ENCODE measurements at places on chromosomes 1 and 21.

- no peak for DNase-seq
These were observed 123.0 kb upstream of the PTBP2 start for GRCh38 chr1:96598416-96599168.

GRCh38 chr1:159992161-159992560, 38.1 kb upstream of the SLAMF9 start:
- no peak for DNase-seq

GRCh38 chr21:42781150-42781970, 98.0 kb downstream of the WDR4 start:
- DNase-seq, result no peak

- peak; percentile 4 for DNase-seq
These were observed 61.9 kb downstream of the TIAM1 start for GRCh38 chr21:31282095-31282709.

GRCh38 chr1:185567440-185567839, 166.8 kb upstream of the HMCN1 start:
- DNase-seq, result no peak

DNA sequence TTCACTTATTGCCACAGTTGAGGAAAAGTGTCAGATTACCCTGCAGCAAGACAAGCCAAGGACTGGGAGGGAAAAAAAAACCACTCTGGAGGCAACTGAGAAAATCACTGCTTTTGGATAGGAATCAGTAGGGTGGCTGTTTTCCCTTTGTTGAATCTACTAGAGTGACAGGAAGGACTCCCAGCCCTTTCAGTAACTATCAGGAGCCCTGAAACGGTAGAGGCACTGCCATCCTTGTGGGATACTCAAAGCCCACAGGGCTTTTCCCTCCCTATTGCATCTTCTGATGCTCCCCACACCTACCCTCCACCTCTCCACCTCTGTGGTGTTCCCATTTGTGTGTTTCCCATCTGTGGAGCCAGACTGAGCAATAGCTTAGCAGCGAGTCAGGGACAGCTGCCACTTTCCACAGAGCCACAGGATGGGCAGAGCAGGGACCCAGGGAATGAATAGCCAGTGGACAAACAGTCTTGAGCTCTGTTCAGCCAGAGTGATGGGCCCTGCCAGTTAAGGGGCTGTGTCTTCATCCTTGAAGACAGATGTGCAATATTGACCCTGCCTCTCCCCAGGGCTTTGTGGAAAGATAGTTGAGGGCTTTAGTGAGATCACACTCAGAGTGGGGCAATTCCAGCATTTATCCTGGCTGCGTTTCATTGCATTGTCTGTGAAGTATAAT, 13.9 kb downstream of the UBIAD1 start:
- DNase-seq, result no peak

GRCh38 chr1:109207467-109208103, 6.1 kb upstream of the SARS1 start:
- no peak for DNase-seq

DNA sequence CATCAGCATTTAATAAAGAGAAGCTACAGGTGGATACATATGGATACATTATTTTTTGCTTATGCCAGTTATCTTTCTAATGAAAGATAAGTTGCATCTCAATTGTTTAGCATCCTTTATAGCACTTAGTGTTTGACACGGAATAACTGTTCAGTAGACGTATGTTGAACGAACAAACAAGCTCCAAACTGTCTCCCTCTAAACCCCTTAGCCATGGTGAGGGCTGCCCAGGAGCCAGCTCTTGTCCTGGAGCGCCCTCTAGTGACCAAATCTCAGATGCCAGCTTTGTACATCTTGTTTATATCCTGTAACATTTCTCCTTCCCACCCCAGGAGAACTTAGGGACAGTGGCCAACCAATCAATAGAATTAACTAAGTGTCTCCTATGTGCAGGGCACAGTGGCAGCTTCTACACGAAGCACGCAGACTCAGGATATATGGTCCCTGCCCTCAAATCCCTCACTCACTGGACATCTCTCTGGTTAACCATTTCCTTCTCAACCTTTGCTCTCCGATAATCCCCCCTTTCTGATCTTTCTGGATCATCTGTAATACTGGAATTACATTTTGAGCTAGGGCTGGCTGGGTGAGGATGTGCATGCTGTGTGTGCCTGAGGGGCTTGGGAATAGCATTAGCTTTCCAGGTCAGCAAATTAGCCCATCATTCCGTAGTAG, 22.9 kb downstream of the KCNA10 start:
- peak; percentile 51 for DNase-seq

- DNase-seq, result no peak
These were observed 86.1 kb downstream of the BACH1 start for GRCh38 chr21:29384683-29385359.

DNA sequence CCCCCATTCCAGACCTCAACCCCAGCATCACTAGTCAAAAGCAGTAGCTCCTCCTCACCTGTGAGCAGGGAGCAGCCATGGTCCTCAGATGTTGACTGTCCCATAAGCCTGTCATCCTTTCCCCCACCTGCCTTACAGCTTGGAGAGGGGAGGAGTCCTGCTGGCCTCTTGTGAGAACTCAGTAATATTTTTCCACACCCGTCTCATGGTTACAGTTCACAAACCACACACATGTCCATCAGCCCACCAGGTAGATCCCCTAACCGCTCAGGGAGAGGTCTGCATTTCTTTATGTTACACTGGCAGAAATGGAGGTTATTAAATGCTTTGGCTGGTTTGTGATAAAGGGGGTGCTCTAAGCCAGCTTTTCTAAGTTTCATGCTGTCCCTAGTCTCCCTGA, 26.3 kb upstream of the POU3F1 start:
- DNase-seq, result no peak

- DNase-seq, result no peak
These were observed 21.6 kb downstream of the IRF2BP2 start for GRCh38 chr1:234588386-234588785.

GRCh38 chr21:45464309-45464708, 59.3 kb downstream of the COL18A1 start:
- no peak for DNase-seq

DNA sequence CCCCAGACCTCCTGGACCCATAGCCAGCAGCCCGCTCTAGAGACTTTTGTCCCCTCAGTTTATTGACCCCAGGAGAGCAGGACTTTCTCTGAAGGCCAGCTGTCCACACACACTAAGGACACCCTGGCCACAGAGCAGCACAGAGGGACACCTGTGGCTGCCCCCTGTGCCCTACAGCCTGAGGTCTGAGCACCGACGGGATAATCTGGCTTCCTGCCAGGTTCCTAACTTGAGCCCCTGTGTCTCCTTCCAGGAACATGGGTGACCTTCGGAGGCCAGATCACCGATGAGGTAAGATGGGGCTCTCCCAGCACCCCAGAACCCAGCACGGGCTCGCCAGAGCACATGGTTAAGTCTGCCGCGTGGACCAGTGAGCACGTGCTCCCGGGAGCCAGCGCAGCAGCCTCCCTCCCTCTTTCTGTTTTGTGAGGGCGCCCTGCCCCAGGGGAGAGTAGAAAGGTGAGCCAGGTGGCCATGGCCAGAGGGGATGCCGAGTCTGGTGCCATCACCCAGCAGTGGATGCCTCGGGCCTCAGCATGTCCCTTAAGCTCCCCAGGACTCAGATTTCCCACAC, 27.9 kb downstream of the KCNAB2 start:
- no peak for DNase-seq

- DNase-seq, result no peak
These were observed 48.7 kb upstream of the DNAH14 start for GRCh38 chr1:224880593-224881307.

DNA sequence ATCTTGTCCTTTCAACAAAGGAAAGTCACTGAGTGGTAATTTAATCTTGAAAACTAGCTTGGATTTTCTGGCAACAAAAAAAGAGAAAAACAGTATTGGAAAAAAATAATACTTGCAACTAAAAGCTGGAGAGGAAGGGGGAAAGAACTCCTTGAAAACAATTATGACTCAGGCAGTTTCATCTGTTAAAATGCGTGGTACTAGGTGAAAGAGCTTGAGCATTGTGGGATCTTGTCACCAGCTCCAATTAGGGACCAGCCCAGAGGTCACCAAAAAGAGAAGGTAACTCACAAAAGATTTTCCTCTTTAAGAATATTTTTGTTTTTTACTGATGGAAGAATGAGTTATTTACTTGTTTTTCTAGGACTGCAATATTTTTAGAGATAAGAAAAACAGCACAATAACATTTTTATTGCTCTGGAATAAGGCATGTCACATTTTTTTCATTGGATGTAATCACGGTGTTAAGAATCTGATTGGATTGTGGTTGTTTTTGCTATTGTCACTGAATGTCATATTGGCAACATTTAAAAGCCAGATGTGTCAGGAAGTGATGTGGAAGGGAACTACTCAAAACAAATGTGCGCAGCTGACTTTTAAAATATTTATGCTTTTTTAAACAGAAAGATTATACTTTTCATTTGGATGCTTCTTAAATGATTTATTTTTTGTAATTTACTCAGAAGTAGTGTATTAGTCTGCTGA, 78.5 kb upstream of the ADAMTS5 start:
- no peak for DNase-seq

DNA sequence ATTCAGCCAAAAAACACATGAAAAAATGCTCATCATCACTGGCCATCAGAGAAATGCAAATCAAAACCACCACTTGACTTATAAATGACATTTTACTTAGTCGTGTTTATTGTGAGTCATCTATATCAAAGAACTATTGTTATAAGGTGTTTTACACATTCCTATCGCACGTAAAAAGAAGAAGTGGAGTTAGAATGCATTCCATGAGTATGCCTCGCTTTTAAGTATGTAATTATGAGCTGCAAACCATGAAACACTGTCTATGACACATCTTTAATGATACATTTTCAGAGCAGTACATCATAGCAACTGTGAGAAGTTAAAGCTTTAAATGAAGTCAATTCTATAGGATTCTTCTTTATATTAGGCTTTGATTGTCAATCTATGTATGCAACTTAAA, 614.3 kb upstream of the ADAMTS5 start:
- DNase-seq, result peak; percentile 49

- no peak for DNase-seq
These were observed 941 bp downstream of the ARNT start for GRCh38 chr1:150875197-150876118.

- DNase-seq, result no peak
These were observed 27.0 kb downstream of the SERTAD4 start for GRCh38 chr1:210259561-210259960.

- no peak for DNase-seq
These were observed 87.7 kb downstream of the C4BPA start for GRCh38 chr1:207191776-207192175.

DNA sequence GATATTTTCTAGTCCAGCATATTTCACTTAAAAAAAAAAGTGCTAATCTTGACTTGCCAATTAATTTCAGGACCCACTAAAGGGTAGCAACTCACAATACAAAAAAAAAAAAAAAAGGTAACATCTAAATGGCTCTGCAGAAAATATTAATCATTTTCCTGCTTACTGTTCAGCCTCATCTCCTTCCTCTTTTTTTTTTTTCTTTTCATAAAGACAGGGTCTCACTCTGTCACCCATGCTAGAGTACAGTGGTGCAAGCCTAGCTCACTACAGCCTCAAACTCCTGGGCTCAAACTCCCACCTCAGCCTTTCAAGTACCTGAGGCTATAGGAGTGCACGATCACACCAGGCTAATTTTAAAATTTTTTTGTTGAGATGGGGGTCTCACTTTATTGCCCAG, 30.4 kb downstream of the TTC13 start:
- DNase-seq, result no peak

DNA sequence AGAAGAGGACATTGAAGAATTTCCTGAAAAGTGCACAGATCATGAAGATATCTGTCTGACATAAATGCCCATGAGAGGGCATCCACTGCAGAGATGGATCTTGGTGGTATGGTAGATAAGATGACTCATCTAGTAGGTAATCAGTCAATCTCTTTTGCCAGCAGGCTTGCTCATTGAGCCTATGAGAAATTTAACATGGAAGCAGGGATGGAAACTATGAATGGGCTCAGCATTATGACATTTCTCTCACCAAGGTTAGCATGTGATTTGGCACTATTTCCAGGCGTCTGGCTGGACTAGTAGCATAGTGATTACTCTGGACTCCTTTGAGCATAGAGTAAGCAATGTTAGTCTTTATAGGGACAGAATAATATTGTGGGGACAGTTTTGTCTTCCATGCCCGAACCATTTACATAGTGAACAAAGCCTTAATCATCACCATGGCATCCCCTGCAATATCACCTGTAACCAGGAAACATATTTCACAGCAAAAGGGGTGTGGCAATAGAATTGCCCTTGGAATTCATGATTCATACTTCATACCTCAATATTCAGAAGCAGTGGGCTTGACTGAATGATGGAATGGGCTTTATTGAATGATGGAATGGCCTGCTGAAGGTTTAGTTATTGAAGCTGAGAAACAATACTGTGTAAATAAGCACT, 7.3 kb downstream of the OR2C3 start:
- DNase-seq, result no peak

DNA sequence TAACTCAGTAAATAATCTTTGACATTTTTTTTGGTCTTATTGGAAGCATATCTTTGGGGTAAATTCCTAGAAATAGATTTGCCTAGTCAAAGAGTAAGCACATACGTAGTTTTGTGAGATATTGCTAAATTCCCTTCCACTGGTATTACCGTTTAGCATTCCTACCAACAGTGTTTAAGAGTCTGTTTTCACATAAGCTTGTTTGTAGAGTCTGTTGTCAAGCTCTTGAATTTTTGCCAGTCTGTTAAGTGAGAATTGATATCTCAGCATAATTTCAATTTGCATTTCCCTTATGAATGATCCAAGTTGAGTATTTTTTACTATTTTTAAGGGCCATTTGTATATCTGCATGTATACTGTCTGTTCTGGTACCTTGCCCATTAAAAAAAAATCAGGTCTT, 37.0 kb upstream of the MPC2 start:
- DNase-seq, result no peak

- no peak for DNase-seq
These were observed 53.8 kb downstream of the PLA2G4A start for GRCh38 chr1:186882372-186883134.

DNA sequence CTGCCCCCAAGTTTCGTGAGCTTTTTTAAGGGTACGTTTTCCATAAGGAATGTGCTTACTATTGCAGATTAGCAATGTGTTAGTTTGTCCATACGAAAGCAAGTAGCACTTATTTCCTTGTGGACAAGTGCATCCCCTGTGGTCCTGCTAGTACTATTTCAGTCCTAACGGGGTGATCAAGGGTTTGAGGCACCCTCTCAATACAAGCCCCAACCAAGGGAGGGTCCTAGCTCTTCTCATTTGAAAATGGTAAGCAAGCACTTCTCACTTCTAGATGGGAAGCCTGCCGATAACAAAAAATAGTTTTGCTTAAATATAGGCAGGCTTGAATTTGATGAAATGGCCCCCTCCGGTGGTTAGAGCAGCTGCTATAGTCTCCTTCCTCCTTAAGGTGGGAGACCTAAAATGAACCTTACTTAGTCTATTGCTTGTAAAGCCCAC, 64.0 kb upstream of the HMCN1 start:
- DNase-seq, result peak; percentile 53

GRCh38 chr1:53288790-53289429, 39.0 kb downstream of the LRP8 start:
- DNase-seq, result no peak
